ENCODE measurements at places on chromosomes 7 and 10. TPM values are rescaled to one million over a fixed set of nuclear protein-coding genes. Genes with fewer than 3 reads are reported as not detected.

Gene ABCB1
- total RNA-seq = 10.5 TPM

Gene OR2A7
- 0.33 TPM for total RNA-seq

Gene GSTO2
- total RNA-seq = 3.8 TPM

Gene TFEC
- total RNA-seq = 0.17 TPM

Gene SFTPA1
- total RNA-seq = not detected

Gene PTN
- total RNA-seq = 35.4 TPM

Gene PTF1A
- total RNA-seq = not detected

Gene MMP21
- total RNA-seq = not detected

Gene ANKMY2
- 33.4 TPM for total RNA-seq

Gene TMEM225B
- 0.50 TPM for total RNA-seq

Gene LANCL2
- 18.9 TPM for total RNA-seq

Gene PAX4
- not detected for total RNA-seq

Gene RNF133
- 0.73 TPM for total RNA-seq

Gene AVPI1
- 91.5 TPM for total RNA-seq
